ENCODE measurements at places on chromosomes 6 and 20.

DNA sequence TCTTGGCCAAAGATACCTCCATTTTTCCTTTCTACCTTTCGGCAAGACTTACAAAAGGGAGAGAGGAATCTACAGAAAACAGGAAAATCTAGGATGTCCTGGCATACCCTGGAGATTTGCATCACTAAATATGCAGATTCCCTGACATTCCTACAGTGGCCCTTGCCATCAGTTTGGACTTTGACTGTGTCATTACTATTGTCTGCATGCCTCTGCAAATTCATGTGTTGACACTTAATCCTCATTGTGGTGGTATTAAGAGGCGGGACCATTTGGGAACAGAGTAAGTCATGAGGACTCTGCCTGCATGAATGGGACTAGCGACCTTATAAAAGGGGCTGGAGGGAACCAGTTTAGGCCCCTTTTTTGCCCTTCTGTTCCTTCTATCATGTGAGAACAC lies 50.5 kb upstream of the DTNBP1 start:
- no peak for DNase-seq

DNA sequence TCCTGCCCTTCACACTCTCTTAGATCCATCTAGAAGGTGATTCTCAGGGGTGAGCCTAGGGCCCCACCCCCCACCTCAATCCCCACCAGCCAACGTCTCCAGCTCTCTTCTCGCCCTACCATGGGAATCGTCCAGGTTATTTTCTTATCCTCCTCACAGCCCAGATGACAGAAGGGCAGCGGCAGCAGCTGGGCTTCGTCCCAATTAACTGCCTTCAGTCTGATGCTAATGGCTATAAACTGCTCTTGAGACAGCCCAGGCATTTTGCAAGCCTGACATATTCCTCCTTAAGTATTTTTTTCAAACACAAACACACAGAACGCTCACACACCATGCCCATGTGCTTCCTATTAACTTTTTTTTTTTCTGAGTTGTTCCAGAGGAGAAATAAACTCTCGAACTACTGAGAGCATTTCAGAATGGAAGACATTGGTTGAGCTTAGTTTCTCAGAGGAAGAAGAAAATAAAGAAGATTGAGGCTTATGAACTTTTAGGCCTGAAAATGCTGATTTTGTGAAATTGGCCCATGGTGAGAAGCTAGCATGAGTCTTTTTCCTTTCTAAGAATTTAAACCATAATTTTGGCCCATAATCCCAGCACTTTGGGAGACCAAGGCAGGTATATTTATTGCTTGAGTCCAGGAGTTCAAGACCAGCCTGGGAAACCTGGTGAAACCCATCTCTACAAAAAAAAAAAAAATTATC lies 124.6 kb downstream of the EYA2 start:
- DNase-seq, result no peak

DNA sequence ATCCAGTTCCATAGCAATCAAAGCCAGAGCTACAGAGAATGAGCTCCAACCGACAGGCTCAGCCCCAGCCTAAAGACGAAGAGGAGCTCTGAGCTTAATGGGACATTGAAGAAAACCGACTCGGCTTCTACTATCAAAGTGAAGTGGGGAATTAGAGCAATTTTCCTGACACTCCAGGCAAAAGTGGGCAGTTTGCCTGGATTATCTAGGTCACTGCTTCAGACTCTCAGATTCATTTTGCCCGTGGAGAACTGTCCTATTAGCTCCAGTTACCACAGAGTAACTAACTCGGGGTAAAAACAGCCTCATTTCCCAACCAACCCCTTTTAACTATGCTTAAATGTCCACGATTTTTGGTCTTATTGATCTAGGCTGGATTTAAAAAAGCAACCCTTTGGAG lies 592.1 kb upstream of the NRSN1 start:
- DNase-seq, result no peak

DNA sequence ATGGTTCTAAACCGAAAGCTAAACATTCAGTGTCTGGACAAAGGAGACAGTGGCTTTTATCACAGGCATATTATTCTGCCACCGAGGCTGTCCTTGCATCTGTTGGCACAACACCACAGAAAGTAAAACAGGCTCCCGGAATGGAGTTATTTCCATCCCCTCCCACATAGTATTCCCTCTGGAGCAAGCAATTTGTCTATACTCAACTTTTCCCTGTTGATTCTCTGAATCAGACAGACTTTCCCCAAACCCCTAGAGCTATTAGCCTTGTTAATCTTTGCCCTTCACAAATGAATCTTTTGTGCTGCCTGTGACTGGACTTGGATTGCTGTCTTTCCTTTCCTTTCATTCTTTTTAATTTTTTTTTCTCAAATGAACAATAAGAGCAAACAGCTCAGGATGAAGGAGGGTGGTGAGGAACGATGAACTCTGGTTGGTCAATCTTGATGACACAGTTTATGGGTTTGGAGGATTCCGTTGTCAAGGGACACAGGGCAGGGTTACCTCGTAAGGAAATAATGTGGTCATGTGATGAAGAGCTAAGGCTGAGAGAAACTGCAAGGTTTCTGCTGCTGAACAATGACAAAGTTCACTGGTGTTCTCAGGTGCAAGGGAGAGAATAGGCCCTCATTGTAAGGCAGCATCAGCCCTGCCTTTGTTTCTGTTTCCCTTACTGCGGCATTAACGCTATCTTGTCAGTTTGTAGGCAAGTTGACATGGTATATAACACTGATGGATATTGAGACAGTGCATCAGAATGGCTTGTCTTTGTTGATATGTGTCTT lies 275.0 kb upstream of the BMP2 start:
- no peak for DNase-seq

DNA sequence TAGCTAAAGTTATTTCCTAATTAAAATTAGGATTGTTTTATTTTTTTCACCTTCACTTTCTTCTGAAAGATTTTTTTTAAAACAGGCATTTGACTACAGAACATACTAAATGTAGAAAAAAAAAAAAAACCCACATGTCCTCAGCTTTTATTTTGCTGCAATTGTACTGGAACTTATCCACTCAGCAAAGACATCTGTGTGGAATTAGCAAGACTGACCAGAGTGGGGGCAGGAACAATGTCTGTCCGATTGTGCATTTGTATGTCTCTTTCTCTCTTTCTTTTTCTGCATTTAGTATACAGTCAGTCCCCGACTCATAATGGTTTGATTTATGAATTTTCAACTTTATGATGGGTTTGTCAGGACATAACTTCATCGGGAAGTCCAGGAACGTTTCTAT lies 77.3 kb downstream of the CHD6 start:
- DNase-seq, result no peak

DNA sequence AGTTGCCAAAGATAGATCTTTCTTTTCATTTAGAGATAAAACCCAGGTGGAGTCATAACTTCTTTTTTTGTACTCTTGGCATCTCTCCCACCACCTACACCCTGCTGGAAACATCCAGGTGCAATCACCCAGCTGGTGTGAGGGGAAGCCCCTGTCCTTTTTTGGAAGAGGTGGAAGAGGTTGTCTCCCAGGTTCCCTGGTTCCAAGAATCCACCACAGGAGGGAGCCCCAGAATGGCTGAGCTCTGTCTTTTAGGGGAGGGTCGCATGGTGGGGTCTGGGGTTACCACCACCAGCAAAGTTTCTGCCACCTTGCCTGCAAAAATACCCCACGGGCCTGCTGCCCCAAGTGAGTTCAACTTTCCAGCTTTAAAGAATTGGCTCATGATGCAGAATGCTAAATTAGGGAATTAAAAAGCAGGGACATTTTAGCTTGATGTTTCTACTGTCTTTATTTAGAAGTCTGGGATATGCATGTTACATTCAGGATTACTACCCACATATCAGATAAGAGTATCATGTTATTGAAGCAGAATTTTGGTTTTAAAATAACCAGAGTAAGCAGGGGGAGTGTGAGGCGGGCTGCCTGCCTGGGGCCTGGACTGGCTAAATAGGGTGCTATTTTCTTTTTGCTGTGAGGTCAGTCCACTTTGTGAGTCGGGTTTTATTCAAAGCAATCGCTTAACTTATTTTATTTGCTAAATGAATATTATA lies 11.0 kb downstream of the SMOC2 start:
- no peak for DNase-seq

DNA sequence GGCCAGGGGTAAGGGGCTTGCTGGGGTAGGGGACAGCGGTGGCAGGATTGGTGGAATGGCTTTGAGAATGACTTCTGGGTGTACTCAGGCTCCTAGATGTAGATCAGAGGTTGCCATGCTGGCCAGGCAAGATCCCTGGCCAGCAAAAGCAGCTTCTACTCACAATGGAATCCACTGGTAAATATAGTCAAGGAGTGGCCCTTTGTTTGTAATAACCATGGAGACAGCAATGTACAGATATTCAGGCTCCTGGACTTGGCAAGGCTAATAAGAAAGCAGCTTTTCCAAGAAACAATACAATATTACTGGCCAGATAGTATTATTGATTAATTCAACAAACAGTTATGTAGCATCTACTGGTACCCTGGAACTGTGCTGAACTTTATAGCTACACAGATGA lies 37.9 kb downstream of the CDH26 start:
- no peak for DNase-seq

- no peak for DNase-seq
These were observed 45.6 kb downstream of the ADGRF5 start for GRCh38 chr6:46876126-46876525.

DNA sequence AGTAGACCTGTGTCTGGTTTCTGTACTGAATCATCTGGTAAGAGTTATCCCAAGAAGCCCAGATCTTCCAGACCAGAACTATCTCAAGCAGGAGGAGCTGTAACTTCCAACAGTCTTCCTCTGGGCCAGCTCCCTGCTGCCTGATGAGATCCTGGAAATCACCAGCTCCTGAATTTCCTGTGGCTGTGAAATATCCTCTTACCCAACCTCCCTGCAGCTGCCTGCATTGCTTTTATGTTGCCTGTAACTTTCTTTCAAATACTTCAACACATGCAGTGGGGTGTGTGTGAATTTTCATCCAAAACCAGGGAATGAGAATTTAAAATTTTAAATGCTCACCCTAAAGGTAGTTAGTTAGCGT lies 160.5 kb upstream of the LAMP5 start:
- DNase-seq, result no peak

DNA sequence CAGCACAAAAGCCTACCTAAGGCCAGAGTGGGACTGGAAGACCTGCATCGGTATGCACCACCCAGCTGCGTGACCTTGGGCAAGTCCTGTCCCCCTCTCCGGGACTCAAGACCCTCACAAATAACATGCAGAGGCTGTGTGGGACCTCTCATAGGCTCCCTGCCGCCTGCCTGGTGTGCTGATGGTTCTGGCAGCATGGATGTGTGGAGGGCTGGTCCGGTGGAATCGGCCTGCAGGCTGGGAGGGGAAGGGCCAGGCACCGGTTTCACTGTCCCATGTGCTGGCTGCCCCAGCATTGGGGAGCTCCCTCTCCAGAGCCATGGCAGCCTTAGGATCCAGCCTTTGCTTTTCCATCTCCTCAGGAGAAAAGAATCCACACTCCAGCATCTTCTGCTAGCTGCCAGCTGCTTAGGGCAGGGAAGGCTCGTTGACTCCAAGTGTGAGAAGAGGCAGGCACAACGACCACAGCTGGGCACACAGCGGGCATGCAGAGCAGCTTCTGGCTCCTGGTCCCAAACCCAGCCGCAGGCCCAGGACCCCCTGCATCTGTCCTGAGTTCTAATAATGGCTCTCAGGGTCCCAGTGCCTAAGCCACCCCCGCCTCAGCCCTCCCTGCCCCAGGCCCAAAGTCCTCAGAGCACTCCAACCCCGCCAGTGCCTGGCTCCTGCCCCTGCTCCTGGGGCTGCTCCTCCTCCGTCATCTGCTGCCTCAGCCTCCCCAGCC lies 32.5 kb downstream of the TFEB start:
- DNase-seq, result no peak

GRCh38 chr20:44765091-44765490 lies 19.4 kb downstream of the KCNK15 start:
- no peak for DNase-seq

- DNase-seq, result no peak
These were observed 10.8 kb upstream of the BFSP1 start for GRCh38 chr20:17541996-17542395.

- no peak for DNase-seq
These were observed 1.8 kb upstream of the CTSZ start for GRCh38 chr20:59008715-59009336.

DNA sequence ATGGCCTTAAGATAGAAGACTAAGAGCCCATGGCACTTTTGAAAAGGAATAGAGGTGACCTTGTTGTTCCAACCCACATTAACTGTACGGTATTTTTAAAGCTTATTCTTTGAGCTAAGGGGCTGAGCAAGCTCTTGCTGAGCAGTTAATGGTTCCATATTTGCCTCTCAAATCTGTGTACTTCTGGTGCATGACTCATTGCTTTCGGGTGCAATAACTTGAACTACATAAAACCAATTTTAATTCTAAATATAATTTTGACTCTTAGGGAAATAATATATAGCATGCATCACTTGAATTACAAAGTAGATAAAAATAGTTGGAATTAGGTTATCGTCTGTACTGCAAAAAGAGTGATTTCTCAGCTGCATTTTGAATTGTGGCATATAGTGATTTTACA lies 348.1 kb upstream of the CITED2 start:
- no peak for DNase-seq

DNA sequence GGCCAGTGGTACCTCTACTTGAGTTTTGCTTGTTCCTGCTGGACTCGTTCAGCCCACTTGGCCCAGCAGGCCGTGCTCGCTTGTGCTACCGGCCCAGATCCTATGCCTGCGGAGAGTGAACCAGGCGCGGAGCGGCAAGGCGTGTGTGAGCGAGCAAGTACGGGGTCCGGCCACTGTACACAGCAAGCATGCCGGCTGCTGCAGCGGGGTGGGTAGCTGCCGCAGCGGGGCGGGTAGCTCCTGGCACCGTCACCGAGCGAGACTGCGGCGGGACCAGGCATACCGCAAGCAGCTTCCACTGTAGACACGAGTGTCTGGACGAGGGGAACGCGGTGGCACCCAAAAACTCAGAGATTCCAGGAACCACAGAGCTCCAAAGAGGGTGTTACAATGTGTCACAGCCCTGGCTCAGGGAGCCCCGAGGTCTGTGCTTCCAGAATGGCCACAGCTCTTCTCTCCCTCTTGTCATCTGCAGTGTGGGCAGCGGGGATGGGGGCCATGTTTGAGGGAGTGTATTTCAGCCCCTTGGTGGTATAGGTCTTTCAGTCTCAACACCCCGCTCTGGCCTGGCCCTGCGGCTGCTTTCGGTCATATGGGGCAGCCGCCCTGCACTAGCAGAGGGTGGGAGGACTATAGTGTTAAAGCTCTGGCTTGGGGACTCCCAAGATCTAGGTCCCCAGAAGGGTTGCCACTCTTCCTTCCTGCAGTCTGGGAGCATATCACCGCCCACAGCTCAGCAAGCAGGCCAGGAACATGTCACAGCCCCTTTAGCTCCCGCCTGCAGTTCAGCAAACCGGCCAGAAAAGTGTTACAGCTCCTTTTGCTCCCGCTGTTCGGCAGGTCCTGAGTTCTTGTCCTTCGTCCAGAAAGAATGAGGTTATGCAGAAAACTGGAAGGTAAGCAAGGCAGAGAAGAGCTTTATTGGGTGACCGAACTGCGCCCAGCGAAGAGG lies 6.1 kb upstream of the RWDD1 start:
- no peak for DNase-seq

- DNase-seq, result no peak
These were observed 70.6 kb downstream of the MTHFD1L start for GRCh38 chr6:150936021-150936555.

GRCh38 chr6:20028562-20028961 lies 183.7 kb downstream of the MBOAT1 start:
- DNase-seq, result no peak
